ENCODE measurements at places on chromosomes 12 and 14. TPM values are rescaled to one million over a fixed set of nuclear protein-coding genes. Genes with fewer than 3 reads are reported as not detected.

DNA sequence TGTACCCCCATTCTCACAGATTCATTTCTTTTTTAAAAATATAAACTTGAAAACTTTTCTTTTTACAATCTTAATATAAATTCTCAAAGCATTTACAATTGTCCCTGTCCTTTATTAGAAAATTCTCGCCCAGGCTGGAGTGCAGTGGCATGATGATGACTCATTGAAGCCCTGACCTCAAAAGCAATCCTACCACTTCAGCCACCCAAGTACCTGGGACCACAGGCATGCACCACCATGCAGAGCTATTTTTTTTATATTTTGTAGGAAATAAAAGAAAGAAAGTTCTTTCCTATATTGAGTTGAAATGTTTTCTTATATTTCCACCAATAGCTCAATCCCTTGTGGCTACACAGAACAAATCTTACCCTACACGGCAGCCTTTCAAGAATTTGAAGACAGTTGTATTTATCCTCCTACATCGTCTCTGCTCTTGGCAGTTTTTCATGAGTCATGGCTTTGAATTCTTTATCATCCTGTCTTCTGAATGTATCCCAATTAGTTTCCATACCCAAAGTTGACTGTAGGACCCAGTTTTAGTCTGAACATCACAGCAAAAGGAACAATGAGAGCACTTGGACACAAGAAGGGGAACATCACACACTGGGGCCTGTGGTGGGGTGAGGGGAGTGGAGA, 52.4 kb downstream of the SYT1 start:
- DNase-seq = no peak

DNA sequence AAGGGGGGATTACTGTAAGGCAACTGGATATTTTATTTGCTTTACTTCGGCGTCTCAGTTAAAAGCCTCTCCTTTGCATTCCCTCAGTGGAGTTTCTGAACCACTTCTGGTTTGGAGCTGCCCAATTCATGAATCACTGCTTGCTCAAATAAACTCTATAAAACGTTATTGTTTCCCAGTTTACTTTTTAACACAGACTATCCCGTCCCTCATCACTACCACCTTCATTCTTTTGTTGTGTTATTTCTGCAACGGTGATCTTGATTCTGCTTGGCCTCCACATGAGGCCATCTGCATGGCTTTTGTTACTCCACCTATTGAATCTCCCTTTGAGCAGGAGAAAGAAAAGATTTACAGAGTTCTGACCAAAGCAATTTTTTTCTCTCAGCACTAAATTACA, 104.0 kb upstream of the PLEKHA5 start:
- no peak for DNase-seq

DNA sequence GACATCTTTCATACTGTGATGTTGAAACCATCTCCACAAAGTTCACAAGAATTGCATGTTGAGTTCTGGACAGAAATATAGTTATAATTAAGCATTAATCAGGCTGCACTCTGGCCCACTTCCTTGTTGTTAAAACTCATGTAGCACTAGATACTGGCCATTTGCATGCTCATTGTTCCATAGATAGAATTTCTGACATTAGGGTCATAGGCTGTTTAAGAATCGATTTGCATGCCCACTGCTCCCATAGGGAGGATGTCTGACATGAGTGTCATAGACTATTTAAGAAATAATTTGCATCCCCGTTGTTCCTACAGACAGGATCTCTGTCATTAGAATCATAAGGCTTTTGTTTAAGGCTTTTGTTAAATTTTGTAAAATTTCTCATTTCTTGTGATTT, 50.2 kb downstream of the MYF5 start:
- DNase-seq = no peak

The KITLG gene
- 30.5 TPM for total RNA-seq

DNA sequence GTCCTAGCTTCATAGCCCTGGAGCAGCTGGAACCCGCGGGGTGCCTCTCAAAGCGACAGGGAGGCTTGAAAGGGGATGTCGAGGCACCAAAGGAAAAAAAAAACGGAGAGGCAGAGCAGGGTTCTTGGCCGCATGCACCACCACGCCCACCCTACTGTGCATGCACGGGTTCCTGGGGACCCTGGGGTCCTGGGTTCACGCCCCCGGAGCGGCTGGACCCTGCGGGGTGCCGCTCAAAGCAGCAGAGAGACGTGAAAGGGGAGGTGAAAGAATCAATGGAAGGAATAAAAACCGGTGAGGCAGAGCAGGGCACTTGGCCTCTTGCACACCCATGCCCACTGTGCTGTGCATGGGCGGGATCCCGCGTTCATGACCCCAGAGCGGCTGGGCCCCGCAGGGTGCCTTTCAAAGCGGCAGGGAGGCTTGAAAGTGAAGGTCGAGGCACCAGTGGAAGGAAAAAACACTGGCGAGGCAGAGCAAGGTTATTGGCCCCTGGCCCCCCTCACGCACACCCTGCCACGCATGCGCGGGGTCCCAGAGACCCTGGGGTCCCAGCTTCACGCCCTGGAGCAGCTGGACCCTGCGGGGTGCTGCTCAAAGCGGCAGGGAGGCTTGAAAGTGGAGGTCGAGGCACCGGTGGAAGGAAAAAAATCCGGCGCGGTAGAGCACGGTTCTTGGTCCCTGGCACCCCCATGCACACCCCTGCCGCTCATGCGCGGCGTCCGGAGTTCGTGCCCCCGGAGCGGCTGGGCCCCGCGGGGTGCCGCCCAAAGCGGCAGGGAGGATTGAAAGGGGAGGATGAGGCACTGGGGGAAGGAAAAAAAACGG, 318.5 kb downstream of the ALG10 start:
- no peak for DNase-seq

DNA sequence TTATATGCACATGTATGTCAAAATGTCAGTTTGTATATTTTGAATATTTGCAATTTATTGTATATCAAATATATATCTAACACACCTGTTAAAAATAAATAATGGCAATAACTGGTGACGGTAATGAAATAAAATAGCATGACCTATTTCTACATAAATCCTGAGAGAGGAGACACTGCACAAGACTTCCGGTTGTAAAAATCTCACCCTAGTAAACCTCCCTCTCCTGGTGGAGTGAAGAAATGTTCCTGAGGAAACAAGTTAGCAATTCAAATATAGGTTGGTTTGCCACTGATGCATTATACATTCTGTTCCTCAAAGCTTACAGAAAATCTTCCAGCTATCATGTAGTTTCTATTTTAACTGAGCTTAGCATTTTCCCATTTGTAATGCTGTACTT, 166.1 kb upstream of the SYT10 start:
- DNase-seq = no peak

GRCh38 chr14:68841016-68841809, 48.3 kb upstream of the ZFP36L1 start:
- DNase-seq = no peak

DNA sequence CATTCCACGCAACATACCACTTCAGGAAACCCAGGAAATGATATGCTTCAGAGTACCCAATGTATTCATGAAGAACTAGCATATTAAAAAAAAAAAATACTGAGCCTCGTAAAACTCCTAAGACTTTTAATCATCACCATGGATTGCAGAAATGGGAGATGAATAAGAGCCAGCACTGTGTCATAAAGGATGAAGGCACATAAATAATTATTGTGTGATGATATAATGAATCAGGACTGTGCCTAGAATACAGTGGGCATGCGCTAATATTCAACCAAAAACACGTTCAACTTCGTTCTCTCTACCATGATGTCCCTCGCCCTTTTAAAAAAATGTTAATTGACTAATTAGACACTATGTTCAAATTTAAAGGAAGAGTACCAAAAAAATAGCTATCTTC, 68.7 kb downstream of the CIT start:
- DNase-seq = no peak

The KRT78 gene
- not detected for total RNA-seq

GRCh38 chr12:12123036-12123604, 52.4 kb downstream of the BCL2L14 start:
- no peak for DNase-seq

- DNase-seq = peak; percentile 62
Observed at GRCh38 chr14:104680056-104680805, 9.2 kb upstream of the INF2 start.

The GPRC5D gene
- not detected for total RNA-seq

DNA sequence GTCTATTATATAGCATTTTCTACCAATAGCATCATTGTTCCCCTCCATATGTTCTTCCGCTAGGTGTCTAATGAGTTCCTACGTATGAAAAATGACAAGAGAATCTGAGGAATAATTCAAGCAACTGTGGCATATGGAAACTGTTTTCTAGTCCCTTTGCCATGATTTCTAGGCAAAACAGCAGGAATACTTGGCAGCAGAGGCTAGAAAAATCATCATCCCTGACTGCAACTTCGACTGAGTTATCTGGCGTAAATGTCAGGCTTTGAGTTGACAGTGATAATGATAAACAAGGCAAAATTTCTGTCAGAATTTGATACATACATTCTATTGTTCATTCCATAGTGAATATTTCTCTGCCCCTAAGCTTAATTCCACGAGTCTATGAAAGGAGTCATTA, 572.8 kb upstream of the USP15 start:
- DNase-seq = no peak

DNA sequence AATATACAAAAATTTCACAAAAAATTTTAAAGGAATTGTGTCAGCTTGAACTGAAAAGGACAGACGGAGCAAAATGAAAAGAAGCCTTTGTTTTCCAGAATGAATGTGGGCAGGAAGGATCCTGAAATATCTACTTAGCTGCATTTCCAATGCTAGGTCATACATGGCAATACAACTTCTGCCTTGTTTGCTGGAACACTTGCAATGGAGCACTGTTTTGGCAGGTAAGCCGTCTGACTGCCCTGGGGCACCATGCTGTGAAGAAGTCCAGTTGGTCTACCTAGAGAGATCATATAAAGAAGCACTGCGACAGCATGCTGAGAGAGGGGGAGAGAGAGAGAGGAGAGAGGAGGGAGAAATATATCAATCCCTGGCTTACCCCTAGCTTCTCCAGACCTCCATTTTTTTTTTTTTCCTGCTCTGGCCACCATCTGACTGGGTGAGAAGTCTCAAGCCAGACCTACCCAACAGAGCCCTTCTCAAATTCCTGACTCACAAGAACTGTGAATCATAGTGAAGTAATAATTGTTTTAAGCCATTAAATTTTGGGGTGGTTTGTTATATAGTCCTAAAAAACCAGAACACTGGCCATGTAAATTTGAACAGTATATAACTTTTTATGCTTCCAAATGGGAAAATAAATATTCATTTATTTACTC, 97.1 kb upstream of the PRICKLE1 start:
- no peak for DNase-seq

DNA sequence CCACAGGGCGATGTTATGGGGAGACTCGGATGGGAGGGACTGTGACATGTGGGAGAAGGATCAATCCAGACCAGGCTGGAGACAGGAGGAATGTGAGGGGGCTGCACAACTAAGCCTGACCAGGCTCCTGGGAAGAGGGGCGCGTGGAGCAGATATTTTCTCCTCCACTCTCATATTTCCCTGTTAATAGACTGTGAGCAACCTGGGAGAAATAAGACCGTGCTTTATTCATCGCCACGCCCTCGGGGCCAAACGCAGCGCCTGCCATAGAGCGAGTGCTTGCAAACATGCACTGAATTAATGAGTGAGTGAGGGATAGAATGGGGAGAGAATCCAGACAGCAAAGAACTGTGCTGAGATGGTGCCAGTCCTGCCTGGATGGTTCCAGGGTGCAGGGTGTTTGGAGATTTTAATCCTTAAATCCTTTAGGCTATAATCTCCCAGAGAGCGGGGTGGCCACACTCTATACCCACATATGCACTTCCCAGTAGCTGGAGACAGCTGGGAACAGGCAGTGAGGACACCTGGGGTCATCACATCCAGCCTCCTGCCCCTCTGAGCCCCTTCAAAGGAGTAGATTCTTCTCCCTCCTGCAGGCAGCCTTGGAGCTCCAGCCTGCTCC, 13.6 kb upstream of the FAIM2 start:
- DNase-seq = no peak

The SARNP gene
- total RNA-seq = 36.6 TPM

The KCNC2 gene
- total RNA-seq = not detected

DNA sequence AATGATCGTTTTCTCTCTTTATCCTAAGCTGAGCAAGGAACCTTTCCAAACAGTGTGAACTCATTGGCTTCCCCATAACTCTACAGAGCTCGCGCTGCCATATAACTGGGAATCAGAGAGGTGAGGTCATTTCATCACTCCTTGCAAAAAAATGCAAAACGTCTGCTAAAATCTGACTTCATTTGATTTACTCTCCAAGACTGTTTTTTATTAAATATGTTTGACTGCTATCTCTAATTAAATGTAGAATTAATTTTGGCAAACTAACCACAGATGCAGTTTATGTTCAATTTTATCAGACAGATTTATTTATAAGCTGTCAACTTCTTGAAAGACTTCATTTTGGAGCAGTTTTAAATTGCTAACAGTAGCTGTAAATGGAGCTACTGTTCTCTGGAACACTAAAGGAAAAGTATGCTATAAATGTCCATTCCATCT, 131.6 kb upstream of the SOX5 start:
- no peak for DNase-seq

DNA sequence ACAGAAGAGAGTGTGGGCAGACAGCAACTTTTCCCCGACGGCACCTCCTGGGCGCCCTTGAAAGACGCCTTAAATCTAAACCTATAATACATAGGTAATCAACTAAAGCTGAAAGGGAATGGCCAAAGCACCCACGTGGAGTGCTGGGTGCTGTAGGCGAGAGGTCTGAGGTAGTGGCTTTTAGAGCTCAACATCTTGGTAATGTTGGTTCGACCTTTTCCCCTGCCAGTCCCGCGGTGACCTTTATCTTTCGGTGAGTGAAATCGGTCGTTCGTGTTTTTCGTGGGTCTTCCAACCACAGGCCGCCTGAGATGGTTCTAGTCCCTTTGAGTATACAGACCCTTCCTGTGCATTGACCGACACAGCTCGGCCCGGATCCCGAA, 9.1 kb downstream of the OR6S1 start:
- DNase-seq = no peak
